ENCODE measurements at places on chromosomes 6 and 20.

DNA sequence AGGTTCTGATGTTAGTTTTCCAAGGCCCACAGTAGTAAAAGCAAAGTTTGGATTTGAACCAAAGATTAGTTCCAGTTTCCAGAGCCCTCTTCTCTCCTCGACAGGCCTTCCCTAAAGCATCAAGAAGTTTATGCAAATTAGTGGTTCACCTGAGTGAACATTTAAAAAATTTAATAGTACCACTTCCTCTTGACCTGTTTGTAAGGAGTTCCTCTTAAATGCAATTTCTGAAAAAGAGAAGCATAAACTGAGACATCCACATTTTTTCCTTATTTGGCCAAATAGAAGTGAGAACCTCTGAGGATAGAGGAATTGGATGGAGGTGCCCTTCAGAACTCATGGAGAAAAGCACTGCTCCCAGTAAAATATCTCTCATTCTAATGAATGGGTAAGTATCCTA lies 1.2 kb upstream of the DSE start:
- DNase-seq: no peak

GRCh38 chr6:4940416-4940815 lies 63.4 kb downstream of the RPP40 start:
- no peak for DNase-seq

GRCh38 chr6:47419621-47420020 lies 58.0 kb upstream of the CD2AP start:
- no peak for DNase-seq

DNA sequence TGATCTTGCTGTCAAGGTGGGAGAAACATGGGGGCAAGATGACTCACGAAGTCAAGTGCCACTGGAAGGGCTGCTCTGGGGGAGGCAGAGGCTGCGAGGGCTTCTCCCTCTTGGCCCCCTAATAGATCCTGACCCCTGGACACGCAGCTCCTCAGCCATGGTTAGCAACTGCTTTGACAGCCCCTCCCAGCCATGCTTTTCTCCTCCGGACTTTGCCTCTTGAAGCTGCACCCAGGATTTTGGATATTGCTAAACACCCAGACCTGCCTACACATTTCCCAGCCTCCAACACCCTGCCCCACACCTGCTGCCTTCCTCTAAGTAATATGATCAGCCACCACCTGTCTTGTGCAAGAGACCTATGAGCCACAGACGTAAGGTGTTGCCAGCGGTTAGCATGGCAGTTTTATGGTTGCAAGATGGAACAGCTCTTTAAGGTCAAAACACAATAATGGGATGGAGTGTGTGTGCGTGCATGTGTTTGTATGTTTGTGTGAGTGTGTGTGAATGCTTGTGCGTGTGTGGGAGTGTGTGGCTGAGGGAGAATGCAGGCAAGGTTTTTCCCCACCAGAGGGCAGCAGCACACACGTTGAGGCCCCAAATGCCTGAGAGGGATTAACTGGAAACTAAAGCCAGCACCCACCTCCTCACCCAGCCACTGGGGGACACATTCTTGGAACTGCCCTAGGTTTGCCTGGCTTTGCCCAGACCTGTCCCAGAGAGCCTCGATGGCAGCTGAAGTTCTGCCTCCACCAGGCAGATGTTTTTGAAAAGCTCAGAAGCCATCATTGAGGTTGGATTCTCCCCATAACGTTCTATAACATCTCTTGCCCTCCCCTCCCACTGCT lies 2.5 kb downstream of the IP6K3 start:
- no peak for DNase-seq

DNA sequence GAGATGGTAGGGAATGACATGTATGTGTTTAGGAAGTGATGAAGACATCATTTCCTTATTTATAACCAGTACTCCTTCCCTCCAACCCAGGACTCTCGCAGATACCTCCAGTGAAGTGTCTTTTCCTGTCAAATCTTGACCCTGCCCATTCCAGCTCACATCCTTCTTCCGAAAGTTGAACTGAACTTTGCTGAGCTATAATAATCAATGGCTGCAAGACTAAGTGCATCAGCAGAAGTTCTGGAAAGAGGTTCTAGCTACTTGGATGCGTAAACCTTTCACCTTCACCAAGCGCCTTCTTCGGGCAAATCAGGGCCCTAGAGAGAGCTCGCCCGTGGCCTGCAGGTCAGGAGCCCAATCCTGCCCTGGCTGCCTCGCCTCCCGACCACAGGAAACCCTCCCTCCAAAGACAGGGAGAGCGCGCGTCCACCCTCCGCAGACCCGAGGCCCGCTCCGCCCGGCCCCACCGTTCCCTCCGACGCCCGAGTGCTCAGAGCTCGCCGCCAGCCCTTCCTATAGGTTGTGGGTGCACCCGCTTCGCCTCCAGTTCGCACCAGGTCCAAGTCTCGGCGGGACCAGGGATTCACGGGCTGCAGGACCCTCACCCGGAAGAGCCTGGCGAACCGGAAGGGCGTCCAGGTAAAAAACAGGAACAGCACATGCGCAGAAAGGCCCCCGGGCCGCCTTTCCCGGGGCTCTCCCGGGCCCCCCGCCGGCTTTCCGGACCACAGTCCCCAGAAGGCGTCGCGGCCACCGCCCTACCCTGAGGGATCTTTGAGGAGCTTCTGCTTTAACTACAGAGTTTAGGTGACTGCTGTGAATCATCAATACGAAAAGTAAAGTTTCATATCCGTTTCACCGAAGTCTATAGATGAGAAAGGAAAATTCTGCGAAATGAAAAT lies at the start of gene ZNF334:
TSS of gene ZNF334 (minus strand) at position 617 of the 902 bp plus-strand sequence. CDS start 1,457 bp downstream, outside the sequence.
- DNase-seq: peak; percentile 29

GRCh38 chr6:156334966-156335365 lies 442.2 kb upstream of the ARID1B start:
- no peak for DNase-seq

DNA sequence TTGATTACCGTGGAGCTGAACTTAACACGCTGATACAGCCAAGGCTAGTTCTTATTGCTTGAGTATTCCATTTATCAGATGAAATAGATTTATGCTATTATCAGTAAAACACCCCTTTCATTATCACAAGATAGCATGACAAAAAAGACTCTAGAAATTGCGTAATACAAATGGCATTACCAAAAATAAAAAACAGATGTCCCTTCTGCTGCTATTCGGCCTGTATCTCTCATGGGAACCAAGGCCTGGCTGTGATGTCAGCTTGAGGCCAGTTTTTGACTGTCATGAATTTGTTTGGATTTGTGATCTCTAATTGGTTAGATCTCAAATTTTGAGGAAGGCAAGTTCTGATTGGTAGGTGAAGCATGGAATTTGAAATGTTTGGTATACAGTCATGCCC lies 25.2 kb downstream of the MEI4 start:
- DNase-seq: no peak

GRCh38 chr6:109166673-109167072 lies 71.4 kb downstream of the CEP57L1 start:
- no peak for DNase-seq

DNA sequence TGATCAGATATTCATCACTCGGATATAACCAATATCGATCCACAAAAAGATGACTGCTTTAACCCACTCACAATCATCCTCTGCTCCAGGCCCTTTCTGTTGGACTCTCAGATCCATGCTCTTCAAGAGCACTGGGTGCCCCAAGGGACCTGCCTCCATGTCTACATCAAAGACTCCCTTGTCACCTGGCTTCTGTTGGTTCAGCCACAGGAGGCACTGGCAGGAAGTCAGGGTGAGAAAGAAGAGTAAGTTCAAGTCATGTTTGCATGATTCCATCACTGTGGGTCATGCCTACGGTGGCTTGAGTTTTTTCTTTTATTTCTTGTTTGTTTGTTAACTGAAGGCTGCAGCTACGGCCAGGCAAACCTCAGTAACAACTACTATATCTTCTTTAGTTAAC lies 243.3 kb downstream of the ADGRG6 start:
- no peak for DNase-seq

GRCh38 chr6:37061157-37061804 lies 55.8 kb downstream of the FGD2 start:
- no peak for DNase-seq
